CD4-positive, alpha-beta T cell treated with Interleukin-12 subunit alpha and Interleukin-12 subunit beta, for 1 hour (primary cell): ENCODE measurements at places on chromosomes 4 and X.

DNA sequence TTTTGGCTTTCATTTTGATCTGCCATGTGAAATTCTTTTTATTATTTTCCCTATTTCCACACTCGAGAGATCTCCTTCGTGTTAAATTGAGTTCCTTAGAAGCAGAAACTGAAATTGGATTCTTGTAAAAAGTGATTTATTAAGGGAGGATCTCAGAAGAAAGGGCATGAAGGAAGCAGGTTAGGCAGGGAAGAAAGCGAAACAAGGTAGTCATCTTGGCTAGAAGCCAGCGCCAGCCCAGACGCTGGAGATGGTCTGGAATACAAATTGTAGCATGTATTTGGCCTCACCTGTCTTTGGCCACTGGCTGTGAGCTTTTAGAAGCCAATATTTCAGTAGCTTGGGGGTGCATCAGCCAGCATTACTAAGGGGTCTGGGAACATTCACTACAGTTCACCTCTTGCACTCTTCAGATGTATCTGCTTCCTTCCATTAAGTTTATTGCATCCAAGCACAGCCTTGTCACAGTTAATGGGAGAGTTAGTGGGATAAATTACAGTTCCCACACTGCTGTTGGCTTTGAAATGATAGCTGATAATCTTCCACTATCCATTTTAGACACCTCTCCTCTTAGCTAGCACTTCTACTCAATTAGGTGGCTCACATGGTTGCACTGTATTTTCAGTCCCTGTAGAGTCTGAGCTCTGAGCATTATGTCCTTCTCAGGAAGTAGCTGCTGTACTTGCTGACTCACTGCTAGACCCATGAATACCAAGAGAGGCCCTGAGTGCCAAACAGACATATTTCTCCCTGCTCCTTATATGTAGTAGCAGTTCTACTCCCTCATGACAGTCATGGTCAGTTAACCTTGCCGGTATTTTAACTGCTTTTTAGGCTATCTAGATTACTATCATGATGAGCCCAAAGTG, 14.6 kb downstream of the GRXCR1 start:
- no peak for DNase-seq

- no peak for DNase-seq
Measured at GRCh38 chr4:80465238-80465637, 129.7 kb downstream of the CFAP299 start.

GRCh38 chr4:39649639-39650265, 11.1 kb upstream of the SMIM14 start:
- DNase-seq, result no peak

DNA sequence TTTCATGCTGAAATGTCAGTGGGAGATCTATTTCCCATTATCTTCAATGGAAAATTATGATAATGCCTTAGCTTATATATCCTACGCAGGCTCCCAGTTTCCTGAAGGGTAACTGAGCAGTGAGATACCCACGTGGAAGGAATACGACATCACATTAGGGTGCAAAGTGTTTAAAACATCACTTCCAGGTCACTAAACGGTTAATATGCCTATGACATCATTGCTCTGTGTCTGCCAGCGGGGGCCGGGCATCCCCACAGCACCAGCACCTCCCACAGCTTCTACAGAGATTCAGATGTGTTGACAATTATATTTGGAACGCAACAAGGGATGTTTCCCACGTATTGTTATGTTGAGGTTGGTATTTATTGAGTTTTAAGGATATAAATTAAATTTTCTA, 27.1 kb downstream of the TMEM271 start:
- DNase-seq, result no peak

GRCh38 chrX:34638116-34638515, 19.0 kb downstream of the TMEM47 start:
- no peak for DNase-seq

DNA sequence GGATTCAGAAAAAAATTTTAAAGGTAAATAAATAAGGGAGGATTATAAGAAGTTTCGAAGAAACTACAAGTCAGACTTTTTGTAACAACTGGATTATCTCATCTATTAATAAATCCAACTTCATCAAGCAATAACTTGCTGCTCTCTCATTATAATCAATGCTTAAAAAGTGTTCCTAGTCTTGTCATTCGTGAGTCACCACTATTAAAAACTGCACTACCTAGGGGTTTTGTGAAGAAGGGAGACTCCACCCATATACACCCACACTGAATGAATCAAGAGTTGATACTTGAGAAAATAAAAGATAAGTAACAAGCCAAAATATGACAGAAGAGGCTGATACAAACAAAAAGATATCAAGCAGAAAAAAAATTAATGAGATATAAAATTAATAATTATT, 360.5 kb downstream of the ZNF674 start:
- DNase-seq, result no peak

GRCh38 chr4:53590187-53590586, 1.1 kb downstream of the LNX1 start:
- DNase-seq, result no peak

GRCh38 chrX:149021159-149021558, 483.9 kb downstream of the IDS start:
- DNase-seq, result no peak

GRCh38 chrX:68686097-68686977, 38.9 kb downstream of the STARD8 start:
- peak; percentile 27 for DNase-seq

DNA sequence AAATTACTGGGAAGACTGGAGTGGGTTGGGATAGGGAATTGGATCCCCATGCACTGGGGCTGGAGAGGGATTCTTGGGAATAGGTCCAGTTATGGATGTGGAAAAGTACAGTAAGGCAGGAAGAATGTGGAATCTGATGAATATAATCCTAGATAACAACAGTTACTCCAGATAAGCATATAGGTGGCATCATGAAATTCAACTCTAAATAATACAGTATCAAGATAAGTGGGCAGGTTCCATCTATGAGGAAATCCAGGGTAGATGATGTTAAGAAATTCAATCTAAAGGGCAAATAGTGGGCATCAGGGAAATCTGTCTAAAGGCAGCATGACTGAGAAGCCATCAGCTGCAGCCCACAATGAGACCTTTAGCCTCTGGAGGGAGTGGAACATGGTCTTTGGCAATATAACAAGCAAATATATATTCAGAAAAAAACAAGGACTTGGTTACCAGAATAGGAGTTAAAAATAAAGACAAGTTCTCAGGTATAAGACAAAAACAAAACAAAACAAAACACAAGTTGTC, 1.2 kb downstream of the DTHD1 start:
- DNase-seq, result no peak

DNA sequence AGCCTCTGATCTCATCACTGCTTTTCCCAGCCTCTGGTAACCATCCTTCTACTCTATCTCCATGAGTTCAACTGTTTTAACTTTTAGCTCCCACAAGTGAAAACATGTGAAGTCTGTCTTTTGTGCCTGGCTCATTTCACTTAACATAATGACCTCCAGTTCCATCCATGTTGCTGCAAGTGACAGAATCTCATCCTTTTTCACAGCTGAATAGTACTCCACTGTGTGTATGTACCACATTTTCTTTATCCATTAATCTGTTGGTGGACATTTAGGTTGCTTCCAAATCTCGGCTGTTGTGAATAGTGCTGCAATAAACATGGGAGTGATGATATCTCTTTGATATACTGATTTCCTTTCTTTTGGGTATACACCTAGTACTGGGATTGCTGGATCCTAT, 109.5 kb downstream of the FRYL start:
- DNase-seq, result no peak

DNA sequence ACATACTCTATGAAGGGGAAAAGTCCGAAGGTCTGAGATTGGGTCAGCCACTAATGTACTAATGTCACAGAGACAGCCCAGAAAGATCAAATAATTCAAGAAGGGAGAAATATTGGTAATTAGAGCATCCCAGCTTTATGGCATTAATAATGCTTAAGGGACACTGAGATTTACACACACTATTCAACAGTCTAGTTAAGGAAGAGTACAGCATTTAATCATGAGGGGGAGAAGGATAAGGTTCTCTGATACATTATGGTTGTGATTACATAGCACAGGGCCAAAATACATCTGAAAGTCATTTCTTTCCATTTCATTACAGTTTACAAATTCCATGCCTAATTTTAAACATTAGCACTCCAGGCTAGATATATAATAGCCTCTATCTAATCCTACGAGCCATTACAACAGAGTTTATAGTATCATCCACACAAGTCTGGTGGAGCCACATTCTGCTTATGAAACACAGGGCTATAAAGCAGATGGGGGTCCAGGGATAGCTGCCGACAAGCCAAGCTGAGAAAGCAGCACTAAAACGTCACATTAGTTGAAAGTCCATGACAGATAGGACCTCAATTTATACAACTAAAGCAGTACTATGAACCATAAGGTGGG, 108.0 kb upstream of the GRIA3 start:
- DNase-seq, result no peak

DNA sequence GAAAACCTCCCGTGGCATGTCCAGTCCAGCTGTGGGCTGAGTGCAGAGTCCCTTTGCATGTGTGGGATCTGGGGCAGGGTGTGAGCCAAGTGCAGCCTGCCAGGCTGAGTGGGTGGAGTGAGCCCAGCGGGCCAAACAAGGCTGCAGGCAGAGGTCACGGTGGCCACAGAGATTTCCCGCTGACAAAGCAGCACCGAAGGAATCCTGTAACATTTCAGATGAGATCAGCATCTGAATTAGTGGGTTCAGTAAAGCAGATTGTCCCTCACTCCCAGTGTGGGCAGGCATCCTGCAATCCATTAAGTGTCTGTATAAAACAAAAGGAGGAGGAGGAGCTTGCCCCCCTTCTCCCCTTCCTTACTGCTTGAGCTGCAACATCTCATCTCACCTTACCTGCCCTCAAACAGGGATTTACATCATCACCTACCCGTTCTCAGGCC, 324.4 kb downstream of the FAT4 start:
- no peak for DNase-seq

- peak; percentile 23 for DNase-seq
Measured at GRCh38 chrX:21745756-21746155, 12.2 kb downstream of the SMPX start.

- DNase-seq, result no peak
Measured at GRCh38 chr4:188372058-188372457, 232.8 kb downstream of the TRIML1 start.

- DNase-seq, result no peak
Measured at GRCh38 chr4:185797596-185798338, 14.2 kb downstream of the SORBS2 start.

GRCh38 chr4:108746511-108746910, 16.3 kb downstream of the ETNPPL start:
- DNase-seq, result no peak

DNA sequence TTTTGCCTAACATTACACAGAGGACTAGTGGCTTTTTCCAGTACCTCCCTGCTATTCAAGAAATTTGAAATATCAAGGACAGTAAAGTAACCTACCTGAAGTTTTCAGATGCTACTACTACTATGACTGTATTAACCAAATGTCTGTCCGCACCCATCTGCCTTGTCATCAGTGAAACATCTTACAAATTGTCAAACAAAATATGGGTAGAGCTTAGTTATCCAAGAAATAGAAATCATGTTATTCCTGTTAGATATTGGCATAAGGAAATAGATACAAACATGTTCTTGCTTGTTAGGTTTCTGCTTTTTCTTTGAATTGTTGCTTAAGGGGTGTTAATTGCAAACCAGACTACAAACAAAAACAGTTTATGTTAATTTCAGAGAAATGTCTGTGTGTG, 63.9 kb downstream of the PLS3 start:
- no peak for DNase-seq

GRCh38 chr4:3372264-3372932, 69.4 kb upstream of the HGFAC start:
- no peak for DNase-seq

GRCh38 chr4:164977243-164978164, at the start of gene TRIM61:
Gene TRIM61 (minus strand): TSS chr4:164977657. CDS start chr4:164970002, 7,655 bp downstream.
- peak; percentile 46 for DNase-seq

GRCh38 chrX:153519569-153520286, 2.3 kb downstream of the ATP2B3 start:
- no peak for DNase-seq

DNA sequence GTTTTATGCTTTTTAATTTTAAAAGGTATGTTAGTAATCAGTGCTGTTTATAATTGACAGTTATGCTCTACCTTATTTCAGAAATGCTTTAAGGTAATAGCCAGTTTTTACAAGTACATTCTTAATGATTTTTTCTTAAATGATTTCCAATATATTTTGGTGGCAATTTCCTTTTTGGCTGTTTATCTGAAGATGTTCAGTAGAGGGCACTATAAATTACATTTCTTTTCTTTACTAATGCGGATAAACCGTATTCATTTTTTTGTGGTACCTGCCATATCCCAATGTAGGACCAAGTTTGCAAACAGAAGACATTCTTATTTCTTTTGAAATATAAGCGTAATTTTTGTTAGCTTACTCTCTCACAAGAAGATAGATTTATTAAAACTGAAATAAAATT, 65.4 kb downstream of the CCKAR start:
- DNase-seq, result no peak

- DNase-seq, result no peak
Measured at GRCh38 chr4:113065629-113066028, 16.2 kb downstream of the ANK2 start.

GRCh38 chrX:3465017-3465416, 118.6 kb upstream of the MXRA5 start:
- DNase-seq, result no peak

- DNase-seq, result no peak
Measured at GRCh38 chr4:40262861-40263260, 66.0 kb downstream of the RHOH start.

DNA sequence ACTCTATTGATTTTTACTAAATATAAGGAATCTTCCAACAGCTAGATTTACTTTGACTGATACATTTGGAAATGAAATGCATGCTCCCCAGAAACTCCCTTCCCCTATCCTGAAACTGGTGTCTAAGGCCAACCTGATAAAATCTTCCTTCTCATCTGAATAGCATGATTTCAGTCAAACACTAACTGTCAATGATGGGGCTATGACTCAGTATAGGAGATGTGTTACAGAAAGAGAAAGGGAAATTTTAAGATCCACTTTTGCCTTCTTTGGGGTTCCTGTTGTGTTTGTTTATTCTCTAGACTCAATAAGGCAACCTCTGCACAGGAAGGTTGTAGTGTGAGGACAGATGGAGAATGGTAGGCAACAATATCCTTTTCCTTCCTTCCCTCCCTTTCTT, 160.7 kb downstream of the MOSPD2 start:
- no peak for DNase-seq

DNA sequence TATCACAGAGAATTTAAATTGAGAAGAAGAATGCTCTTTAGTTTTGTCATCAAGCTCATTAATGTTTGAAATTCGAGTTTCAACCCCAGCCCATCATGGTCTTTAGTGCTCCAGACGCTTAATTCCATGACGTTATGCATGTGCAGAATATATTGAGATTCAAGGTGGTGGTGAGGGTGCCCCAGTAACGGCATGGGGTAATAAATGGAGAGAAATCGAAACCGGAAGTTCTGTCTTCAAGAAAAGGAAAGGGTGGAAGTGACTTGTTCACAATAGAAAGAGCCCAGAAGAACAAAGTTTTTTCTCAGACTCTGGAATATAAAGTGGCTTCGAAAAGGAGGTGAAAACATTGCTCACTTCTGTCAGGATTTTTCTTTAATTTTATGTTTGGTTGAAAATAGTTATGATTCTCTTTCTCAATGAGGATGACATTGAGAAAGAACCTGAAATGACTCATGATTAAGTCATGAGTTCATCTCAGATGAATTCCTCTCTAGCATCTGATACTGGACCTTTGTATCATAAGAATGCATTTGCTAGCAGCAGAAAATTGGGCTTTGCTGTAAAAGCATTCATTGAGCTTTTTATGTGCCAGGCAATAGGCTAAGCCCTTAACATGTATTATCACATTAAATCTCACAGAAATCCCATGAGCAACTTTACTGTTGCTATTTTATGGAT, 779 bp upstream of the DDX60L start:
- DNase-seq, result peak; percentile 77

- no peak for DNase-seq
Measured at GRCh38 chrX:43589735-43590134, 66.4 kb upstream of the MAOA start.

- DNase-seq, result no peak
Measured at GRCh38 chr4:142824368-142824767, 21.7 kb downstream of the INPP4B start.
